DMS153 (cell line): ENCODE measurements at places on chromosomes 3 and 15.

DNA sequence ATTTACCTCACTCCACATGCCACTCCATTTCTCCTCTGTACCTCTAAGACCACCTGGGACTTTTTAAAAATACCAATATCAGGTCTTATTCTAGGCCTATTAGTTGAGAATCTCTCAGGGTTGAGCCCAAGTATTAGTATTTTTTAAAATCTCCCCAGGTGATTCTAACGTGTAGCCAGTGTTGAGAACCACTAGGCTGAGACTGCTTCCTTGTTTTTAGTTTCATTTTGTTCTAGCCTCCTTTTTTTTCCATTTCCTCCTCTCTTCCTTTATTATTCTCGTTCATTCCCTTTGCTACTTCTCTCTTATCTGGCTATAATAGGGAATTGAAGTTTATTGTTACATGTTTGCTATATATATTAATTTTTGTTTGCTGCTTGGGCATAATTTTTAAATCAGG is 217.8 kb upstream of the CD96 start:
- no peak for DNase-seq

DNA sequence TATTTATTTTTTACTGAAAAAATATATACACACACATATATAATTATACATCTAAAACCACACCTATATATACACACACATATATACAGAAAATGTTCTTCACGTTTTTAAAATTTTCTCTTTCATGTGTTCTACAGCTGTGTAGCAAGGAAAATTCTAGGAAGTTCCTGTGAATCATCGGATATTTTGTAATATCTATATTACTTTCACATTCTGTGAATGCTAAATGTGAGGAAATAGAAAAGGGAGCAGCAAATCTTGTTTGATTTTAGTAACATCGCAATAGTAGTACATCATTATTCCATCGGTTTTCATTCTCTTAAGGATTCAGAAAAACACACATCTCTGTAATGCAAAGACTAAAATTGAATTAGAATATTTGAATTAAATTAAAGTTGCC is 836.8 kb upstream of the NECTIN3 start:
- no peak for DNase-seq

DNA sequence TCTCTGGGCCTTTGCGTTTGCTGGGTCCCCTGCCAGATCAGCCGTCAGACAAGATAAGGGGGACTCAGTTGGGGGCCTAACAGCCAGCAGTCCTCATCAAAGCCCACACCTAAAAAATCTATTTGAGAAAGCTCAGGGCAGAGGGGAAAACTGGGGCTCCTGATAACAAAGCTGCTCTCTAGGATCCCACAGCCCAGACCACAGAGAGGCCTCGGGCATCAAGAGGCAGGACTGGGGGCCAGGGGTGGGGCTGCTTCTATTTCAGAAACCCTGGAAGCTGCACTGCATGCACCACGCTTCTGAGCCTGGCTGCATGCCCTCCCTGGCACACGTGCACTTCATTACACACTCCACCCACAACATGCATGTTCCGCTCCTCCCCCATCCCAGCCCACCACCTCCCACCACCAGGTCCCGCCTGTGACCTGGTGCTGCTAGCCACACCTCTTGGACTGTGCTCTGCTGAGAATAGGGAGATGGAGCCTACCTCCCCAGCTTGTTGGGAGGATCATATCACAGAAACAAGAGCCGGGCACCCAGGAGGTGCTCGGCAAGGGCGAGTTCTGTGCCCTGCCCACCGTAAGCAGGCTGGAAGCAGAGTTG is 26.6 kb downstream of the FBLN2 start:
- DNase-seq: no peak

DNA sequence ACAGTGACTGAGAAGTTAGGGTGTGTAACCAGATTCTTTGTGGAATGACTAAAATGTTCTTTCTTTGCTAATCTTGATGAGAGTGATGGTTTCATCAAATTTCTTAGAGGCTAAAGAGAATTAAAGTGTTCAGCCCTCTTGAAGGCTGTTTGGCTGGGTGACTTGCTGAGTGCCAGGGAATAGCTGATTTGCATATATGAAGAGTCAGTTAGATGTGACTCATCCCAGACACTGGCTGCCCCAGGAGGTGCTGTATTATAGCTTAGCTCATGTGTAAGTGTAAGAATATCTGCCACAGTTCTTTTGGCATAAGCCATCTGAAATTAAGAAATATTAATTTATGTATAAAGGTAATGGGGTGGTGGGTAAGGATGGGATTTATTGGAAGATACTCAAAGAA is 535.1 kb downstream of the NLGN1 start:
- DNase-seq: no peak

- DNase-seq: no peak
Observed at GRCh38 chr3:72323773-72324172, 524.5 kb downstream of the SHQ1 start.

DNA sequence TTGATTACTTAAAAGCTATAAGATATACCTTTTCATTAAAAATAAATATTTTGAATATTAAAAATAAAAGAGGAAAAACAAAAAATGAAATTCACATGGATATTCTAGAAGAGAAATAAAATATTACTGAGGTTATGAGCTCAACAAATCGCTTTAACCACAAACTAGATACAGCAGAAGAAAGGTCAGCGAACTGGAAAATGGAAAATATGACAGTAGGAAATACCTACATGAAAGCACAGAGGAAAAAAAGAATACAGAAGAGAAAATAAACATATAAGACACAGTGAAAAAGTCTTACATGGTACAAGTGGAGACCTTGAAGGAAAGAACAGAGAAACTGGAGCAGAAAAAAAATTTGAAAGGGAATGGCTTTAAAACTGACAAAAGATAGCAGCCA is 33.2 kb downstream of the SCAPER start:
- no peak for DNase-seq

DNA sequence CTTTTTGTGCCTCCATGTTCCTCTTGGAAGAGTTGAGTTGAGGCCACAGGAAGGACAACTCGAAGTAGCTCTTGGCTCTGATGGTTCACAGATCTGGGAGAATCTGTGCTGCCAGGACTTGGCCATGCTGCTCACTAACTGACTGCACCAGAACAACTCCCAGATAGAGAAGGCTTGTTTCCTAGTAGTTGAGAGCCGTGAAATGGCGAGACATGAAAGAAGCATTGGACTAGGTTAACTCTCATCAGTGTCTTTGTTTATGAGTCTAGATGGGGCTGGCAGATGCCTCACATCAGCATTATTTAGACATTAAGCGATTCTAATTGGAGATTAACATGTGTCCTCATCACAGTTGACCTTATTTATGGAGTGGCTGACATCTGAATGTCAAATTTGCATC is 92.9 kb upstream of the AGBL1 start:
- no peak for DNase-seq

DNA sequence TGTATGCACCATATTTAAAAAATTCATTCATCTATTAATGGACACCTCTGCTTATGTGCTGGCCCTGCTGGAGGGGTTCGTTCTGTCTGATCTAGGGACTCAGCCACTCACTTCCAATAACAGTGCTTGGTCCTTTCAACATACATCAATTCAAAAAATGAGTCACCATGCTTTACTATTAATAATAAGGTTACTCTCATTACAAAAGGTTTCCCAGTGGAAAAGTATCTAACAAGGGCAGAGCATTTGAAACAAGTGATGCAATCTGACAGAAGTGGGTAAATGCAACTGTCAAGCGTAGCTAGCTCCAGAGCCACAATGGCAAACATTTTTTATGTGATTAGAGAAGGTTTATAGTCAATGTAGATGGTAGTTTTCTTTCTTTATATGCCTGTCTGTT is 67.9 kb upstream of the TNIK start:
- no peak for DNase-seq

GRCh38 chr3:25177041-25177440 is 251.0 kb upstream of the RARB start:
- no peak for DNase-seq

GRCh38 chr15:31803388-31803884 is 226.9 kb upstream of the CHRNA7 start:
- DNase-seq: no peak

DNA sequence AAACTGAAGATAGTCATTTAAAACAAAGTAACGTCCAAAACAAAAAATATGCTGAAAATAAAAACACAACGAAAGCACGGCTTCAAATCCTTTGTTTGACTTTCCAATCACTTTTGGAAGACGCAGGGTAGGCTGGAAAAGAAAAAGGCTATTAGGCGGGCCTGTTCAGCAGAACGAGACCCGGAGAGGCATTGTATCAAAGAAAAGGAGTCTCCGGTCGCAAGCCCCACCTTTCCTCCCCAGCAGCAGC is 691 bp downstream of the SENP7 start:
- no peak for DNase-seq

DNA sequence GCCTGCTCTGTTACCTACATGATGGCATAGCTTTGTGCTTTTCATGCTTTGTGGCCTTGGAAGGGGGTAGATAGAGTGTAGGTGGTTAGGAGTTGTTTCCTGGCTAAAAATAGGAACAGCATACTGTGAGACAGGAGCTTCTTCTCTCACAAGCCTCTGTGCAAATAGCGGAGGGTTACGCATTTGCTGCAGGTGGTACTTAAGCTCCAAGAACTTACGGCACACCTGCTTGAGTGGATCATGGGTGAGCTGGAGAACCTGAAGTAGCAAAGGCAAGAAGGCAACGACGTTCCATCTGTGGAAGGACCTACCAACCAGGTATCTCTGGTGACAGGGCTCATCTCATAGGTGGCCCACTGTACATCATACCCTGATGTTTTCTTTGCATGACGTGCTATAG is 66.0 kb downstream of the ST6GAL1 start:
- no peak for DNase-seq

DNA sequence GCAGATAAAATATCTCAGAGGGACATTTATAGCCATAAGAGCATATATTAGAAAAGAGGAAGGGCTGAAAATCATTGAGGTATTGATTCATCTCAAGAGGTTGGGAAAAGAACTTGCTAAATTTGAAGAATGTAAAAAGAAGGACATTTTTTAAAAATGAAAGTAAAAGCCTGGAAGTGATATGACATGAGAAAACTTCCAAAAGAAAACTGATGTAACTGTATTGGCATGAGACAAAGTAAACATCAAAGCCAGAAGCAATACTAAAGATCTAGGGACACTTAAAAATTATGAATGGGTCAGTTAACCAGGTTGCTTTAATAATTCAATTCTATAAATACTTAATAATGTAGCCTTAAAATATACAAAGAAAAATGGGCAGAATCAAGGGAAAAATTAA is 31.9 kb downstream of the CEP63 start:
- no peak for DNase-seq
